Heart left ventricle (tissue), 16 donors: ENCODE measurements at places on chromosomes 5 and 9. TPM values are rescaled to one million over a fixed set of nuclear protein-coding genes. Genes with fewer than 3 reads are reported as not detected.

The PHF24 gene
- polyA plus RNA-seq, result 0.11 TPM

DNA sequence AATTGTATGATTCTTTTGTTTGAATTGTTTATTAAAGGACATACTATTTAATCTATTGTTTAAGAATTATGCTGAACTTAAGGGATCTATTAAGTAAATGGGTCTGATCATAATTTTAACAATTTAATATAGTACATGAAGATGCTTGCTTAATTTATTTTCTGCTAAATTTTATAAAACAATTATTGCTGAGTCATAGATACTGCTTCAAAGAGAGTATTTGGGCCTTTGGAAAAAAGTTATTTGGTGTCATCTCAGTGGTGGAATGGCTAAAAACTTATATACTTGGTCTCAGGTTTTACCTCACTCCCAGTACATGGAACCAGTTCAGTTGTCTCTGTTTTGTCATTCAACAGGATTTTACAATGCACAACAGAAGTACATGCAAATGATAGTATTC lies 145.3 kb downstream of the CDH9 start:
- H3K36me3 ChIP-seq, result no peaks in the 10 kb centered on the region
- H3K4me1 ChIP-seq, result no peaks in the 10 kb centered on the region
- DNase-seq, result no peak
- no peaks in the 10 kb centered on the region for H3K27me3 ChIP-seq
- H3K27ac ChIP-seq, result no peak overlapping the region

DNA sequence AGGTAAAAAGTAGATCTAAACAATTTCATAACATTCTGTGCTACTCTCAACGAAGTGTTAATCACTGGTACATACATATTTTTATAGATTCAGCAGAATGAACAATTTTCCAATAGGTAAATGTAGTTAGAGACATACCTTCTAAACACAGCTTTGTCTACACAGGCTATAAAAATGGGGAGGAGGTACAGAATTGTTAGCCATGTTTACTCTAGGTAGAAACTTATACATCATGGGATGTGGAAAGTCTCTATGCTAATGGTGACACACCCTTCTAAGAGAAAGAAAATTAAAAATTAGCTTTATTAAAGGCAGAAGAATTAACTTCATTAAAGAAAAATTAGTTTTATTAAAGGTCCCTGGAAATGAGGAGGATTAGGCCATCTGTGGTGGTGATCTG lies 11.8 kb downstream of the C5orf63 start:
- no peak overlapping the region for H3K4me3 ChIP-seq
- H3K27me3 ChIP-seq, result no peaks in the 10 kb centered on the region
- no peaks in the 10 kb centered on the region for H3K36me3 ChIP-seq
- DNase-seq, result no peak
- H3K27ac ChIP-seq, result no peak overlapping the region

The GABRA1 gene
- not detected for polyA plus RNA-seq

DNA sequence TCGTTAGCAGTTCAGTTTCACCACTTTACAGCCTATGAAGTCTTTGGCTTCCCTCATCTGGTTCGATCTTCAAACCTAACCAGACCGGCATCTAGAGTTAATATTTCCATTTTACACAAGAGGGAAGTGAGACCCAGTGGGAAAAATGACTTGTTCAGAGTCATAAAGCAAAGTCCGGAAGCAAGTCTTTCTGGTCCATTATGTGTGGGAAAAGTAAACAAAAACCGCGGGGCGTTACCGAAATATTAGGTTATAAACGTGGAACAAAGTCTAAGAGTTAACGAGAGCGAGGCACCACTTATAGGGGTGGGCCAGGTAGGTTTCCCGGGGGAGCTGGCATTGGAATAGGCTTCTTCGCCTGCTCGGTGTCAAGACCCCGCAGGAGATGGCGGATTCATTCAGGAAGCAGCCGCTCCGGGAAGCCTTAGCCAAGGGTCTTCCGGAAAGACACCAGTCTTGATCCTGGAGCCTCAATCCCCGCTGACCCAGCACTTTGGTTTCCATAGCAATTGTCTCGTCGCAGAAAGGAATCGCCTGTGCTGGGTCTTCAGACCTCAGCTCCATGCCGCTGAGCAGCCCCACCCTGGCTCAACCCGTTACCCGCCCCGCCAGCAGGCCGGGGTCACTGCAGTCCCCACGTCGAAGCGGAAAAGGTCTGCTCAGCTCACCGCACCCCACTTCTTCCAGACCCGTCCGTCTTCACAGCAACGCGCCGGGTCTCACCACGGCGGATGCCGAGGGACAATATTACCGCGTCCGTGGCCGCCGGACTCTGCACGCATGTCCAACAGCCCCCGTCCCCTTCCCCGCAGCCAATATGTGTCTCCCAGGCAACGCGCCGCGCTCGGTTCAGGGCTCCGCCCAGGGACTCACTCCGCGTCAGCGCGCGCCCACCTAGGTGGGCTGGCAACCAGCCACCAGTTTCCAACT lies at the start of gene C5orf52:
Gene C5orf52 (plus strand): TSS at position 872 of the 930 bp plus-strand sequence. CDS start 82 bp downstream, outside the sequence.
- peaks cover 5% of the 10 kb centered on the region for H3K27me3 ChIP-seq
- H3K4me1 ChIP-seq, result peaks cover 18% of the 10 kb centered on the region
- H3K4me3 ChIP-seq, result peak within 1 kb of the TSS; percentile 64

- no peaks in the 10 kb centered on the region for H3K36me3 ChIP-seq
- H3K4me1 ChIP-seq, result peaks cover 20% of the 10 kb centered on the region
- H3K27ac ChIP-seq, result no peak overlapping the region
These were observed 4.2 kb downstream of the BARX1 start for GRCh38 chr9:93950619-93951601.

The ETF1 gene
- 104 TPM for polyA plus RNA-seq

DNA sequence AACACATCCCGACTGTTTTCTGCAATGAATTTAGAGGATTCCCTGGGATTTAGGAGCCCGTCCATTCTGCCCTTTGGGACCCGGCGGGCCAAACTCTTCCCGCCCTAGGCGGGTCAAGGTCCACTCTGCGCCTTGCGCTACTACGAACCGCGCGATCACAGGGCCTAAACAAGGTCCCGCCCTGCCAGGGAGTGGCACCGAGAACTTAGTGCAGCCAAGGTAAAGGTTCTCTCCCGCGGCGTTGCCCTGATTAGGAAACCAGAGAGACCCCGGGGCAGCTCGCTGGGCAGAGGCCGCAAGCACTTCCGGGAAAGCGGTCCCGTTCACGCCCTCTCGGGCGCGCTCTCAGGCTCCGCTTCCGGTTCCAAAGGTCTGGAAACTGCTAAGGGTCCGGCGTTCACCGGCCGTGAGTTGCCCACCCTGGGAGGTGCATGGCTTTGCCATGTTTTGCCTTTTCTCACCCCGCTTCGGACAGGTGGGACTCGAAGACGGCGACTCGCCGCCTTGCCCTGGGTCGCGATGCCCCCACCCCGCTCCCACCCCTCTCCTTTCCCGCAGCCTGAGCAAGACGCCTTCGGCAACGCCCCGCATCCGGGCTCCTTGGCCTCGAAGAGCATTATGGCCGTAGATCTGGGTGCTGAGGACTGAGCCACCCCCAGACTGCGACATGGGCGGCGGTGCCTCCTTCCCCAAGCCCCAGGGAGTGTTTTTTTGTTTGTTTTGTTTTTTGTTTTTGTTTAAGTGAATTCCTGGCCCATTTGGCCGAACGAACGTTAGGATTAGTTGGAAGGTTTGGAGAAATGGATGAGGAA lies 23.4 kb downstream of the HNRNPK start:
- H3K4me3 ChIP-seq, result peak overlapping the region; percentile 35
- DNase-seq, result peak; percentile 85
- H3K4me1 ChIP-seq, result peaks cover 14% of the 10 kb centered on the region
- peak overlapping the region; percentile 78 for H3K27ac ChIP-seq
- no peaks in the 10 kb centered on the region for H3K27me3 ChIP-seq

DNA sequence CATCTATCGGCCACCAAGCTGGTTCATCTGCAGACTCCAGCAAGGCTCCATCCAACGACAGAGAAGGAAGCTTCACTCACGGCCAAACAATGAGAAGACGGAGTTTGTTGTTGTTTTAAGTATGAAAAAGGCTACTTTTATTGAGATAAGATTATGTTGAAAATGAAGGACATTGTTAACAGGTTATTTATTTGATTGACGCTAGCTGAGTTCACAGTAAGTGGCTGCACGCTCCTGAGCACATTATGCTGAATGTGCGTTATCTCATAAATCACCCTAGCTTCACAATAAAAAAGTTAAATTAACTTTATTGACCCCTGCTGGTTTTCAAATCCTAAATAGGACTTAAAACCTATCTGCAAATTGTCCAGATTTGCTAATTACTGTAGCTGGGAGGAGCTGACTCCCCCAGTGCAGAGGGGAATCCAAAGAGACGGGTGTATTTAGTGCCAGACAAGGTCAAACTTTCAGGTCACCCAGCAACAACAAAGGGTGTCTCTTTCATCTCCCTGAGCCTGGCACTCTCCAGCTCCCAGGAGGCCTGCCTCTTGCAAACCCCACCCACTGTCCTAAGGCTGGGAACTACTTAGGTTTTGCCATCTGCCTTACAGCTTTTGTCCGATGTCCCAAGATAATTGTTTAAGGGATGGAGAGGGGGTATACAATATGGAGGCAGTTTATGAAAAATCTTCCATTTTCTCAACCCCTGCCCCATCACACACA lies 129.2 kb downstream of the ZDHHC21 start:
- H3K27me3 ChIP-seq, result no peaks in the 10 kb centered on the region
- no peaks in the 10 kb centered on the region for H3K4me1 ChIP-seq
- no peak overlapping the region for H3K4me3 ChIP-seq
- H3K27ac ChIP-seq, result no peak overlapping the region

GRCh38 chr5:61591859-61592258 lies 259.8 kb downstream of the ZSWIM6 start:
- no peak overlapping the region for H3K27ac ChIP-seq
- no peaks in the 10 kb centered on the region for H3K27me3 ChIP-seq
- no peaks in the 10 kb centered on the region for H3K36me3 ChIP-seq

The TMOD1 gene
- polyA plus RNA-seq, result 96.4 TPM

The FPGS gene
- polyA plus RNA-seq, result 36.8 TPM

DNA sequence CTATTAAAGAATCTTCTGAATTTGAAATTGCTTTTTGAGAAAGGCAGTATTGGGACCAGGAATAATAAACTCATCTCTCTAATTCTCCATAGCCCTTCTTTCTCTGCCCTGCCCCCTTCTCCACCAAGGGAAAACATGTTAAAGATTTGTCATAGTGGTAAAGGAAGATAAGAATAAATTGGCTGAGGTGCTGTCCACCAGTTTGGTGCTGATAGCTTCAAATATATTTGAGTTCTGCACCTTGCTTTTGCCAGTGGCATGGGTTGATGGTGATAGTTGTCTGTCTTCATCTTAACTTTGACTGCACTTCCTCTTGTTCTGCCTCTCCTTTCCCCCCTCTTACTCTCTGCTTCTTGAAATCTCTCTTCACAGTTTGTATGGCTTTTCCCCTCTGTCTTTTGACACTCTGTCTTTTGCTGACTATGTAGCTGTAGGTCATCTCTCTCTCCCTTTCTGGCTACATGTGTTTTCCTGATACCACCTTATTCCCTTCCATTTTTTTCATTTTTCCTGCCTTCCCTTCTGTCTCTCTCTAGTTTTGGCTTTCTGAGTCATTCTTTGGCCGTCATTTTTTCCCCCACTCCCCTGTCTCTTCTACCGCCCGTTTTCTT lies 56.6 kb downstream of the NDUFS4 start:
- H3K36me3 ChIP-seq, result no peaks in the 10 kb centered on the region
- no peak overlapping the region for H3K27ac ChIP-seq
- H3K4me1 ChIP-seq, result no peaks in the 10 kb centered on the region
- no peaks in the 10 kb centered on the region for H3K27me3 ChIP-seq
- no peak for DNase-seq

The PDGFRB gene
- 53.1 TPM for polyA plus RNA-seq

DNA sequence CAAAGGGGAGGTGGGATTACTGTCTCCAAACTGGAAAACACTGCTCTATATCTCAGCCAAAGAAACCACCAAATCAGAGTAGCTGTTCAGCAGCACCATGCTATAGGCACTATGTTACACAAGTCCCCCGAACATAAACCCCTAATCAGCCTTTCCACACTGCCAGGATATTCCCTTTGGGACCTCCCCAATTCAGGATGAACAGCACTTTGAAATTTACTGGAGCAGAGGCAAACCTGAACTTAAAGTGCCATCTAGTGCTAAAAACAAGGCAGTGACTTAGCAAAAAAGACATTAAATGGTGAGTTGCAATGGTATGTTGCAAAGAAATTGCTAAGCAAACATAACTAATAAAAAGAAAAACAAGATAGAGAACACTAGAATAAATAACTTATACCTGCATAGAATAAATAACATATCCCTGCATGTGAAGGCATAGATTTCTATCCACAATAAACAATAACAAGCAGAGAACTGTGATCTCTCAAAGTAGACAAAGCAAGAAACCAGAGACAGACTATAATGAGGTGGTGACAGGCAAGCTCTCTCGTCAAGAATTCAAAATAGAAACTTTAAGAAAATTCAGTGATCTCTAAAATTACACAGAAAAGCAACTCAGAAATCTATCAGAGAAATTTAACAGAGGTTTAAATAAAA lies 584.4 kb upstream of the ACO1 start:
- DNase-seq, result no peak
- no peaks in the 10 kb centered on the region for H3K27me3 ChIP-seq
- no peaks in the 10 kb centered on the region for H3K4me1 ChIP-seq
- H3K36me3 ChIP-seq, result no peaks in the 10 kb centered on the region

DNA sequence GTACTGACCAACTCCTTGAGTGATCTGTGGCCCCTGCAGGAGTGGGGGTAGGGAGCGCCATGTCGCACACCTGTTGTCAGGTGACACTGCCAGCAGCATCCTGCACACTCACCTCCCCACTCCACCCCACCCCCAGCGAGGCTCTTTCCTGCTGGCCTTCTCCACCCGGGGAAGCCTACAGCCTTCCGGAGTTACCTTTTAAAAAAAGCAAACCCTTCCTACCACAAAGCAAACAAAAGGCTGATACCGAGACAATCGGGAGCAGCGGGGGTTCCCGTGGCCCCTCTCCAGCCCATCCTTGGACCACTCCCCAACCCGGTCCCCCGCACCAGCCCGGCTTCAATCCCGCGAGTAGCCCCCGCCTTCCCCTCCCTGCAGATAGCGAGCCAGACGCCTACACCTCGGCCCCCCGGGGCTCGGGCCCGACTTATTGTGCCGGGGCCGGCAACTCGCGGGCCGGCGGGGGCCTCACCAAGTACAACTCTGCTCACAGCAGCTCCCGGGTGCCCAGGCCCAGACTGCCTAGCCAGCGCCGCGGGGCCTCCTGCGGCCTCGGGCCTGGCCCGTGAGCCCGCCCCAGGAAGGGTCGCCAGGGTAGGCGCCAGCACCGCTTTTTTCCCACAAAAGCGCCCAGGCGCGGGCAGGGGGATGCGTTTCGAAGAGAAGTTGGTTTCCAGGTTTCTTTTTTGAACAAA lies 724 bp downstream of the MACROH2A1 start:
- H3K27me3 ChIP-seq, result no peaks in the 10 kb centered on the region
- H3K36me3 ChIP-seq, result no peaks in the 10 kb centered on the region
- DNase-seq, result peak; percentile 39
- peak overlapping the region; percentile 96 for H3K27ac ChIP-seq
- H3K4me1 ChIP-seq, result peaks cover 59% of the 10 kb centered on the region

The IFNA13 gene
- polyA plus RNA-seq, result not detected

DNA sequence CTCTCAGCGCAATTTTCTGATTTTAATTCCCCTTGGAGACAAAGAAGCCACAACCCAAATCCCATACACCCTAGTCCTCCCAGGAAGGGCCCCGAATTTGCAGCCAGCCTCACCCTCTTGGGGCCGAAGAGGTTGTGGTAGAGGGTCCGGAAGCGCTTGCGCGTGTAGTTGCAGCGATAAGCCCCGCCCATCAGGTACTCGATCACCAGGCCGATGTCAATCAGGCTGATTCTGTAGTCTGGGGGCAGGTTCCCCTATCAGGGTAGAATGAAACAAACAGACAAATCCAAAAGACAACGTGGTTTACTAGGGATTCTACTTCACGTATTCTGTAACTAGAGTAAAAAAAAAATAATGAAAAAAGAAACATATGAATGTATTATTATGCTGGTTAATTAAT lies 210.6 kb upstream of the KLF9 start:
- H3K4me3 ChIP-seq, result no peak overlapping the region
- no peak for DNase-seq
- no peaks in the 10 kb centered on the region for H3K27me3 ChIP-seq

The ABCA2 gene
- 13.1 TPM for polyA plus RNA-seq
